SJSA1 (cell line): ENCODE measurements at places on chromosomes 6 and 20.

GRCh38 chr6:139082370-139082769 is 52.5 kb upstream of the HECA start:
- H3K27ac ChIP-seq, result no peak overlapping the region
- H3K27me3 ChIP-seq, result no peaks in the 10 kb centered on the region
- H3K36me3 ChIP-seq, result no peaks in the 10 kb centered on the region
- H3K4me3 ChIP-seq, result no peak overlapping the region
- no peak for DNase-seq

GRCh38 chr20:11642866-11643265 is 274.8 kb upstream of the BTBD3 start:
- no peaks in the 10 kb centered on the region for H3K36me3 ChIP-seq
- no peak overlapping the region for H3K4me3 ChIP-seq
- no peaks in the 10 kb centered on the region for H3K27me3 ChIP-seq
- no peaks in the 10 kb centered on the region for H3K4me1 ChIP-seq
- no peak for DNase-seq

- H3K36me3 ChIP-seq, result peaks cover 4% of the 10 kb centered on the region
- H3K27ac ChIP-seq, result no peak overlapping the region
- H3K4me1 ChIP-seq, result no peaks in the 10 kb centered on the region
- no peak overlapping the region for H3K4me3 ChIP-seq
- no peak for DNase-seq
Measured at GRCh38 chr6:144758602-144759001, 473.5 kb downstream of the UTRN start.

DNA sequence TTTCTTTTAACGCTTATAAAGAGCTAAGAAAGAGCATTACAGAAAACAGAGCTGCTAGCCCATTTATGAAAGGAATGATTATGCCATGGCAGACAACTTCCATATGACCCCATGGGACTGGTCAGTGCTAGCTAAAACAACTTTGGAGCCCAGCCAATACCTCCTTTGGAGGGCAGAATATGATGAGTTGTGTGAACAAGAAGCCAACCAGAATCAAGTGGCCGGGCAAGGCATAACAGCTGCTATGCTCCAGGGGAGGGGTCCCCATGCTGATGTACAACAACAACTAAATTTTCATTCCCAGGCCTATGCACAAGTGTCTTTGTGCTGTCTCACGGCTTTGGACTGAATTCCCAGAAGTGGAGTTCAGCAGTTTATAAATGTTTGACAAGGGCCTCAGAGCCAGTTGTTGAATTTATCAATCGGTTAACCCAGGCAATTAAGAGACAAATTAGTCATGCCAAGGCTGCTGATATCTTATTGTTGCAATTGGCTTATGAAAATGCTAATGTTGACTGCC is 65.0 kb upstream of the ASCC3 start:
- H3K4me3 ChIP-seq, result no peak overlapping the region
- no peaks in the 10 kb centered on the region for H3K27me3 ChIP-seq
- H3K27ac ChIP-seq, result no peak overlapping the region
- no peaks in the 10 kb centered on the region for H3K4me1 ChIP-seq
- H3K36me3 ChIP-seq, result no peaks in the 10 kb centered on the region

- no peaks in the 10 kb centered on the region for H3K27me3 ChIP-seq
- H3K4me1 ChIP-seq, result no peaks in the 10 kb centered on the region
- no peak overlapping the region for H3K4me3 ChIP-seq
- no peak overlapping the region for H3K27ac ChIP-seq
- no peak for DNase-seq
- no peaks in the 10 kb centered on the region for H3K36me3 ChIP-seq
Measured at GRCh38 chr6:21332077-21332476, 261.5 kb upstream of the SOX4 start.
